ENCODE measurements at places on chromosomes 4 and X.

DNA sequence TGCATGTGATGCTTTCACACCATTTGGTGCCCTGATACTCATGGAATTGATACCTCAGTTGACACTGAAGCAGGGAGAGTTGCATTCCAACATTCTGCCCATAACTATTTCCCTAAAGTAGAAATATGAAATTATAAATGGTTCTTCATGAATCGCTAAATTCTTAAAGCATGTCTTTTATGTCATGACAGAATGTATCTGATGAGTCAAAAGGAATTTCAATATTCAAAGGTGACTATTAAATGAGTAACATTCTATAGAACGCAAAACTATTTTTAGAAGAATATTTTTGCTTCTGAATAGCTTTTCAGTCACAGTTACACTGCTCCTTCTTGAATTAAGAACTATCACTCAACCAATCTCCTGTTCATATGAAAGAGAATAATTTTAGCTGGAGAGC lies 152.8 kb downstream of the ADGRA3 start:
- DNase-seq, result no peak

DNA sequence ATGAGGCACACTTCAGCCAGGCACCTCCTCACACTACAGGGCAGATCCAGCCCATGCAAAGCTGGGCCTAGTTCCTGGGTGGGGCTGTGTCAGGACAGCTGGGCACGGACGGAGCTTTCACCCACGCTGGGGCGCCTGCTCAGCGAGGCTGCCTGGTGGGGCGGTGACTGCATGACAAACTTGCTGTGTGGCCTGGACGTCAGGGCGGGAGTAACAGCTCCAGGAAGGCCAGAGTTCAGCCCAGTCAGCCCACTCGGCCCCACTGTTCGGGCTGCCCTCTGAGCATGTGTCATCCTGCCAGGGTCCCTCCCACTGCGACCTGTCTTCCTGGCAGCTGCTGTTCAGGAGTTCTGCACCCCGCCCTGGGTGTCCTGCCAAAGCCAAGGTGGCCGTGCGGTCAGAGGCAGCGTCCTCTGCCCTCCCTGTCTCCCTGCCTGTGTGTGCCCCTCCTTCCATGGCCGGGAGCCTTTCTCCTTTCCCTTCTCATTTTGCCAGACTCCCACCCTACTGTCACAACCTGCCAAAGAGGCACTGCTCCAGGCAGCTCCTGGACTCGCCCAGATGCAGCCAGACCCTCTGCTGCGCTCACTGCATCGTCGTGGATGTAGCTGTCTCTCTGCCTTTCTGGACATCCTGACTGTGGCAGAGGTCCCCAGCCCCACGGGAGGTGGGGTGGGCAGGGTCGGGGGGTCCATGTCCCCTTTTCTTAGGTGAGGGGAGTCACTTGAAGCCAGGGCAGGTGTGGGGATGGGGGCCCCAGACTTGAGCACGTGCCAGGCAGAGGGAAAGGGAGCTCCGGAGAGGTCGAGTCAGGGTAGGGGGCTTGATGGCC lies 33.0 kb upstream of the KIAA0232 start:
- no peak for DNase-seq

GRCh38 chr4:125482822-125483221 lies 168.1 kb downstream of the FAT4 start:
- no peak for DNase-seq

- no peak for DNase-seq
These were observed 21.6 kb downstream of the CCNG2 start for GRCh38 chr4:77178560-77178959.

GRCh38 chrX:110060846-110061537 lies 58.1 kb downstream of the TMEM164 start:
- no peak for DNase-seq

DNA sequence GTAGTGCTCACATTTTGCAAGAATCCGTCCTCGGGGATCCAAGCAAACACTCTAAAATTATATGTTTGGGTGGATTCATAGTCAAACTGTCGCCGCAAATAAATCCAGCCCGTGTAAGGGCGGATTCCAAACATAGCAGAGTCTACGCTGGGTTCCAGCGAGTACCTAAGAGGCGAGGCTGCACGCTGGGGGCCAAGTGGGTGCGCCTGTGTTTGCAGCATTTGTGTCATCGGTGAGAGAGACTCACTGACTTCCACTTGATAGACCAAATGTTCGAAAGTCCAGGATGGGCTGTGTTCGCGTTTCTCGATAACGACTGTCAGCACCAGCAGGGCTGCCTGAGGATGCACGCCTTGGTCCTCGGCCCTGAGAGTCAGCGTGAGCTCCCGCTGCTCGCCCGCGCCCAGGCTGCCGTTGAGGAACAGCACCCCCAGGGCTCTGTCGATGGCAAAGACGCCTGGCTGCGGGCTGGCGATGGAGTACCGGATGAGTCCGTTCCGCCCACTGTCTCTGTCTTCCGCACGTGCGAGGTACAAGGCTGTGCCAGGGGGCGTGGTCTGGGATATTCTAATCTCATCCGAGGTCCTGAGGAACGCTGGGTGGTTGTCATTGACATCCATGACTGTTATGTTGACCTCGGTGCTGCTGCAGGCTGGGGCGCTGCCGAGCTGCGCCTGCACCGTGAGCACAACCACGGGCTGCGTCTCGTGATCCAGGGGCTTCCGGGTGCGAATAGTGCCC lies 158.7 kb downstream of the DCHS2 start:
- peak; percentile 6 for DNase-seq

- DNase-seq, result no peak
These were observed 16.8 kb downstream of the POLR2B start for GRCh38 chr4:56995525-56995924.

DNA sequence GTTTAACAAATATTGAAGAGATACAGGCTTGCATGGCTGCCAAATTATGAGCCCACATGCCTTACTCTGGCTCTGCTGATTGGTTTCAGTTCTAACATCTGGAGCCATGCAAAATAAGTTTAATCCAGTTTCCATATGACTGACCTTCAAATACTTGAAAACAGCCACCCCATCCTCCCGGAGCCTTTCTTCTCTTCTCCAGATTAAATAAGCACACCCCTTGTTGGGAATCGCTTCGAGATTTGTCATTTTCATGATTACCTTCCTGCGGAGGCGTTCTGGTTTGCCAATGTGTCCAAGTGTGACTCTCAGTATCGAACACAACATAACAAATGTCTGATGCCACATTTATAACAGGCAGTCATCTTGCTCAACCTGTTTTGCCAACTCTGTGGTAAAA lies 101.6 kb upstream of the JADE1 start:
- DNase-seq, result no peak

DNA sequence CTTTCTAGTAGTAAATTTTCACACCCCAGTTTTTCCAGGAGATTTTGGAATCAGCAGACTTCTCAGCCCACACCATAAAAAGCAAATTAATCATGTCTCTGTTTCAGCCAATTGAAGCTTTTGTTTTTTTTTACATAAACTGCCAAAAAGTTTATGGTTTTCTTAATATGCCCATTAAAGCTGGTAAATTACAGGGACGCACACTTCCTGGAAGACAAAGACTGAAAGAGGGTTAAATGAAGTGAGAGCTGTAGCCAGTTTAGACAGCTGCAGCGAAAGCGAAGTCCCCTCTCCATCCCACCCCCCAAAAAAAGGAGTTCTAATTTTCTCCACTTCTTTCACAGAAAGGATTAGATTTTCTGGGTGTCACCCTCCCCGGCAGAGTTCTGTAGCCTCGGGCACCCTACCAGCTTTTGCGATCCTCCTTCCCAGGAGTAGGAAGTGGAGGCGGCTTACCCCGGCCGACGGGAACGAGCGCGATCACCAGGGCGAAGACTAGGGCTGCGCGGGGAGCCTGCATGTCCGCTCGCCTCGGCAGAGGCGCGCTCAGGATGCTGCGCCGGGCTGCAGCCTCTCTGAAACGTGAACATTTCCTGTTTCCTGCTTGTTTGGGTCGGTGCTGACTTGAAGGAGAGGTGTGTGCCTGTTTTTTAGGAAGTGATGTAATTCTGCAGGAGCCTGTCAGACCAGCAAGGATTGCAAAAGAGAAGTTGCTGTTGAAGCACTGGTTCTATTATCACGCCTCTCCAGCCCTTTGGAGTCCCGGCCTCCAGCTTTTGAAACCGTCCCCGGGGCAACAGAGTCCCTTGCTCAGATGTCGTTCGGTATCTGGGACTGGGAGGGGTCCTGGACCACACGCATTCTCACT lies at the start of gene TMEM154:
TSS of gene TMEM154 (minus strand) at position 584 of the 868 bp plus-strand sequence. CDS start at position 520, 64 bp downstream.
- peak; percentile 18 for DNase-seq

DNA sequence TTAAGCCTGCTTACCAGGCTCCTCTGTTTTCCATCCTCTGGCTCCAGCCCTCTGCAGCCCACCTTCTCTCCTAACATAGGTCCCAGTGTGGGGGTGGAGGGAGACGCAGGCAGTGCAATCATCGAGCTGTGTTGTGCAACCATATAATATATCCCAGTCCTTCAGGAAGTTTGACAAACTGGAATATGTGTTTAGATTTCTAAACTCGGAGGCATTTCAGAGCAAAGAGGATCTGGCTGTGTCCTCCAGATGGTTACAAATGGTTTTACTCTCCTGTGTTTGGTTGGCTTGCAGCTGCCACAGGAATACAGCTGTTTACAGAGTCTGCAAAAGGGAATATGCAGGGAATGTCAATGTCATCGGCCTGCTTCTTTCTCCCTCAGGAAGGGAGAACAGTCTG lies 195.3 kb upstream of the LNX1 start:
- DNase-seq, result no peak

- no peak for DNase-seq
These were observed 9.5 kb upstream of the CASK start for GRCh38 chrX:41932885-41933284.

All from left renal pelvis (tissue), 4 donors.